ENCODE measurements at places on chromosomes 16 and 17.

DNA sequence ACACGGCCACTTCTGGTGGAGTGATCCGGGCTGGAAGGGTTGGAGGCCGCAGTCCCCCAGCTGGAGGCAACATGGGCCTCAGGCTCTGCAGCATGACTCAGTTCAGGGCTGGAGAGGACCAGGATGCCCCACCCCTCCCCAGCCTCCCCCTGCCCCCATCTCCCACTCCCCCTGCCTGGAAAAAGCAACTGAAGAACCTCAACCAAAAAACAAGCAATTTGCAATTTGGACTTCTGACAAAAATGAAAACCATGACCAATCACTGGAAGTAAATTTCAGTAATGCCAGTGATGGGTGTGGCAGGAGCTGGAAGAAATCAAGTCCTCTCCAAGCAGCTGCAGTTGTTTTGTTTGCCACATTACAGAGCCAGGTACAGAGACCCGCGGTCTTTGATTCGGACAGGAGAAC is 6.6 kb upstream of the MIF4GD start:
- DNase-seq: no peak

GRCh38 chr17:19805006-19805405 is 56.9 kb upstream of the ALDH3A1 start:
- DNase-seq: no peak

GRCh38 chr16:24671455-24671954 is 57.9 kb upstream of the TNRC6A start:
- DNase-seq: no peak

GRCh38 chr17:18191967-18192366 is 8.3 kb downstream of the ALKBH5 start:
- DNase-seq: no peak

DNA sequence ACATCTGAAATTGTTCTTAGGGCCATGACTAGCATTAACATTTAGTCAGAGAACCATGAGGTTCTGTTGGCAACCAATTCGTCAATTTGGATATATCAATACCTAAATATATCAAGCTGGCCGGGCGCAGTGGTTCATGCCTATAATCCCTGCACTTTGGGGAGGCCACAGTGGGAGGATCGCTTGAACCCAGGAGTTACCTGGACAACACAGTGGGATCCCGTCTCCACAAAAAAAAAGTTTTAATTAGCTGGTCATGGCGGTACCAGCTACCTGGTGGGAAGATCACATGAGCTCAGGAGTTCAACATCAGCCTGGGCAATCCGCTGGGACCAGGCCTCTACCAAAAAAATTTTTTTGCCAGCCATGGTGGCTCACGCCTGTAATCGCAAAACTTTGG is 8.4 kb downstream of the YWHAE start:
- no peak for DNase-seq

DNA sequence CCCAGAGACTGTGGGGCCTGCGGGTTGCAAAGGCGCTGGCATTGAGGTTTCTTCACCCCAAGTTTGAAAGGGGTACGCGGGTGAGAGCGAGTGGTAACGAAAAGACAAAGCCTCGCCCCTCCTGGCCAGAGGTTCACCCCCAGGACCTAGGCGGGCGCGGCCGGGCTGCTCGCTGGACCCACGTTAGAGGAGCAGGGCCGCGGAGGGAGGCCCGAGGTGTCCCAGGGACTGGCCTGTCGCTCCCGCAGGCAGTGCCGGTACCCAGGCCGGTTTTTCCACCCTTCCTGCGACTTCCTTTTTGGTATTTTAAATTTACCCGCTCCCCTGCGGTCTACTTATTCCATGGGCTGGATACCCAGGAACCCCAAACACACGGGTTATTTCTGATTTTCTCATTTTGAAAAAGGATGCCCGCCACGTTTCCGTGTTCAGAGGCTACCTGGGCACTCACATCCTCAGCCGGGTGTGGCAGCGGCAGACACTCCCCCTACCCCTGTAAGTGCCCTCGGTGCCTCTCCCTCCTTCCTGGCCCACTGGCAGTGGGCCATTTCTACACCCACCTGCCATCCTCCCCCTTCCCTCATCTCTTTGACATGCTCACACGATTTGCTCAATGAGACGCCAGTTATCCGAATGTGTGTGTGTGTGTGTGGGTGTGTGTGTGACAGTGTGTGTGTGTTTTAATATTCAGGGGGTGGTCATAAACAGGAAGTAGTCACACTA is 1.6 kb upstream of the FOXL1 start:
- DNase-seq: no peak

Measured in iPS DF 6.9 (cell line).